ENCODE measurements at places on chromosomes 6 and 20.

- DNase-seq = no peak
Observed at GRCh38 chr20:16385462-16385861, 187.8 kb downstream of the KIF16B start.

DNA sequence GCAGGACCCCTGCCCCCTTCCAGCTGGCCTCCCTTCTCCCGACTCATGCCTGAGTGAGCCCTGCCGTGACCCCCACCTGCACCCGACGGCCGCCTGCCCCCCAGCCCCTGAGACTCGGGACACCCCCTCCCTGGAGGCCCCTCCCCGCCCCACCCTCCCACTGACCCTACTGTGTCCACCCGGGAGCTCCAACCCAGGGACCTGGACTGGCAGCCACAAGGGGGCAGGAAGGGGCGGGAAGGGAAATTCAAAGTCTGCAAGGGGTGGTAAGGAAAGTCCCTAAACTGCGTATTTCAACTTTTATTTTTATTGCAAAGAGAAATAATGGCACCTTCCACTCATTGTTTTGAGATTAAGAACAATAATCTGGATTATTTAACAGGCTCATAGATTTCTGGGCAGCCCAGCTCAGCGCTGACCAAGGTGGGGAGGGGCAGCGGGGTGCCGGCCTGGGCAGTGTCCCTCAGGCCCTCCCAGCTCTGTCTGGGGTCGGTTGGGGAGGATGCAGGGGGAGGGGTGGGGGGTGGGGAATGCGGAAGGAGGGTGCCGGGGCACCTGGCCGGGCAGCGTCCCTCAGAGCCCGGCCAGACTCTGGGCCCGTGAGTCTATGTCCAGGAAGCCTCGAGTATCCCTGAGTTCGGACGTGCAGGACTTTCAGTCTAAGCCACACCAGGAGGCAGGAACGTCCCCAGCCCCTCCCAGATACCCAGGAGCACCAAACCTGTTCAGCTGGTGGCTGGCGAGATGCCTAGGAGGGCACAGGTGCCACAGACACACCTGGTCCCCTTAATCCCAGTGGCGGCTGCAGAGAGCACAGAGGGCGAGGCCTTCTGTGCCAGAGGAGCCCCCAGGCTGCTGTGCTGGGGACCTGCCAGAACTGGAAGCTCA is 1.3 kb upstream of the PTK6 start:
- no peak for DNase-seq

DNA sequence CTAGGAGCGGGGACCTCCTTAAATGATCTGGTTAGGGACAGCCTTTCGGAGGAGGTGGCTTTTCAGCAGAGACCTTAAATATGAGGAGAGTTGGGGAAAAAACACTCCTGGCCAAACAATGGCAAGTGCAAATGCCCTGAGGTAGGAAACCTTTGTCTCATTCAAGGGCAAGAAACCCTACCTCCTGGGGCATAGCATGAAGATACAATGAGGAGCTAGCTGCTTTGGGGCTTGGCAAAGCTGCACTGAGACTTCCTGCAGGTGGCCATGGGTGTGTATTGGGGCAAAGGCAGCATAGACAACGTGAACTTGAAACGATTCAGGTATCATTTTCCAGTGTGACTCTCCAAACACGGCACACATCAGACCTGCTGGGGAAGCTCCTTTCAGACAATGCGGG is 30.7 kb downstream of the PMEPA1 start:
- no peak for DNase-seq

DNA sequence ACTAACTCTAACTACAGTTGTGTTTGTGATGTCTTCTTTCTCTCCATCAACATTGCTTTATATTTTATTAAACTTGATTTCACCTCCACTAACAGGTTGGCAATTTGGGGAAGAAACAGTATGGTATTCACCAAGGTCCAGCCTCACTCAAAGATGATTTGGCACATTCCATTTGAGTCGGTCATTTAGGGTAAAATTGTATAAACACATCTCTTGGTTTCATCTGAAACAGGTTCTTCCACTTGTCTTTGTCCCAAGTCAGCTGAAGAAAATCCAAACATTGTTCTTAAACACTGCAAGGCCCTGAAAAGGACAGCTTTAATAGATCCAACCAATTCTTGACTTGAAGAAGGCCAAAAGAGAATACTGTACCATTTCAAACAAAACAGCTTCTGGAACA is 104.9 kb upstream of the NT5E start:
- DNase-seq = no peak

DNA sequence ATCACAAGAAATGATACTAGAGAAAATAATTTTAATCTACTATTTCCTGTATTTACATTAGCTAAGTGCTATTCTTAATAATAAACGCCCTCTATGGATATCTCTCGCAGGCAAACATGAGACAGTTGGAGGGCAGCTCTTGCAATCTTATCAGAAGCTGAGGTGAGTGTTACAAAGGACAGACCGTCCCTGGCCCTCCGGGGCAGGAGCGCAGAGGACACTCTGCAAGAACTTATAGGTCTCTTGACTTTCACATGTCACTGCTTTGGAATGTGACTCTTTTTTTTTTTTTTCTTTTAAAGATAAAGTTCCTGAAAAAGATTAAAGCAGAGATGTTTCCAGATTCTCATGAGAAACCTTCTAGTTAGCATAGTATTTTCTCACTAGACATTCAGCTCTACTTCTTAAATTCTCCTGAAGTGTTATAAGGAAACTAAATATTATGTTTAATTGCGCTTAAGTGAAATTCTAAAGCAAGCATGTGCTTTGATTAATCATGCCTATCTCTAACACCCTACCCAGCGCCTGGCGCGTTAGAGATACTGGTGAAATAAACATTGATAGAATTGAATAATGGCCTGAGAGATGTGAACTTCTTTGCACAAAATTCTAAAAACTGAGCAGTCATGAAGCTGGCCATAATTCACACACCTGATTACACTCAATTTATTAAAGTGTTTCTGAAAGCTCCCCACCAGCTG is 57.4 kb downstream of the SYTL3 start:
- no peak for DNase-seq

- no peak for DNase-seq
Observed at GRCh38 chr6:137272403-137272802, 53.2 kb upstream of the IFNGR1 start.

DNA sequence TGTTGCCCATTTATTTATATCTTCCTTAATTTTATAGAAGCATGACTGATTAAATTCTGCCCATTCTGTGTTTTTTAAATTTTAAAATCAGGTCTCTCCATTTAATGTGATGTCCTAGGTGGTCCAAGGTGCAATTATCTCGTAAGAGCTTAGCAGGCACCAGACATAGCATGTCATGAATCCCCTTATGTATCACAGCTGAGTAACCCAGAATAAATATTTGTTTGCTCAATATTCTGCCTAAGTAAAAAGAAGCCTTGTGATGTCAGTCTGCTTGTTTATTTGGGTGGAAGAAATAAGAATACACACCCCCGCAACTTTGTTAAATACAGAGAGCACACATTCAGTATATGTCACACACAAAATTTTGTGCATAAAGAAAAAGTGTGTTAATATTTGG is 211.3 kb downstream of the FARS2 start:
- no peak for DNase-seq

- no peak for DNase-seq
Observed at GRCh38 chr20:3927486-3928291, 38.5 kb downstream of the PANK2 start.

- no peak for DNase-seq
Observed at GRCh38 chr6:154111025-154111424, 72.0 kb downstream of the OPRM1 start.

DNA sequence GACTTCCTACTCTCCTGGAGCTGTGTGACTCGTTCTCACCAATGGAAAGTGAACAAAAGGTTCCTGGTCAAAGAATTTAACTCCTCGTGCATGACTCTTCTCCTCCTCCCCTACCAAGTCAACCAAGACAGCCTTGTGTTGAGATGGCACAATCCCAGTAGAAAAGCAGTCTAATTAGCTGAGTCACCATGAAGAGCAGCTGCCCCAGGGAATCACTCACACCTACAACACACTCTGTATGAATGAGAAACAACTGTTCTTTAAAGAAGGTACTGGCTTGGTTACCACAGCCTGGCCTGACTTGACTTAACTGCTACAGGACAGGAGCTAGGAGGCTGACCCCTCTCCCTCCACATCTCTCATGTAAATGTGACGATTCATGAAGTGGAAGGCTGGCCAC is 2.9 kb upstream of the HLA-DOB start:
- no peak for DNase-seq

GRCh38 chr20:8244637-8245036 is 112.6 kb downstream of the PLCB1 start:
- no peak for DNase-seq

DNA sequence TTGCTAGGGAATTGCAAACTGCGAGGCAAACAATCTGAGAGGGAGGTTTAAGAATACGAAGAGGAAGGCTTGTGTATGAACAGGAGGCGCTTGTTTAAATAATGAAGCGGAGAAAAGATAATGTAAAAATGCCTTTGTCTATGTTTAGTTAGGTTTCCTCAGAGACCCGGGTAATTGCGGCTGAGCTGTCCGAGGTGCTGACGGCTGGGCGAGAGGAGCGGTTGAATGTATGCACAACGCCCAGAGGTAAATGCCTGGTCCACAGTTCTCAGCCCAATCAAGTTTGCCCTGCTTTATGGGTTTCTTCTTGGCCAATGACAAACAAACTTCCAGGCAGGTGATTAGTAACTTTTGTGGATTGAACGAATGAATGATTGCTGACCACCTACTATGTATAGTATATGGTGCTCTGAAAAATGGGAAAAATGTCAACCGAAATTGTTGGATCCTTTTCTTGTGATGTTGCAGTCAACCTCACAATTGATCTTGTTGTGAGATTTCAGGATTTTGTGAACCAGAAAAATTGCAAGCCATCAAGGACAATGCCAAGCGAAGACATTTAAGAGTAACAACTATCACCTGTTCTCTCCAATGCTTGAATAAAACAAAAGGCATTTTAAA is 38.3 kb upstream of the SLC32A1 start:
- no peak for DNase-seq

- DNase-seq = no peak
Observed at GRCh38 chr6:20846602-20847028, 312.4 kb downstream of the CDKAL1 start.

- DNase-seq = no peak
Observed at GRCh38 chr6:18477301-18477941, 90.3 kb downstream of the RNF144B start.

- DNase-seq = no peak
Observed at GRCh38 chr20:12570371-12570770, 438.4 kb upstream of the SPTLC3 start.

GRCh38 chr20:63091901-63092659 is 85.3 kb upstream of the BHLHE23 start:
- peak; percentile 35 for DNase-seq

GRCh38 chr6:31305703-31306219 is 33.9 kb upstream of the HLA-C start:
- no peak for DNase-seq

DNA sequence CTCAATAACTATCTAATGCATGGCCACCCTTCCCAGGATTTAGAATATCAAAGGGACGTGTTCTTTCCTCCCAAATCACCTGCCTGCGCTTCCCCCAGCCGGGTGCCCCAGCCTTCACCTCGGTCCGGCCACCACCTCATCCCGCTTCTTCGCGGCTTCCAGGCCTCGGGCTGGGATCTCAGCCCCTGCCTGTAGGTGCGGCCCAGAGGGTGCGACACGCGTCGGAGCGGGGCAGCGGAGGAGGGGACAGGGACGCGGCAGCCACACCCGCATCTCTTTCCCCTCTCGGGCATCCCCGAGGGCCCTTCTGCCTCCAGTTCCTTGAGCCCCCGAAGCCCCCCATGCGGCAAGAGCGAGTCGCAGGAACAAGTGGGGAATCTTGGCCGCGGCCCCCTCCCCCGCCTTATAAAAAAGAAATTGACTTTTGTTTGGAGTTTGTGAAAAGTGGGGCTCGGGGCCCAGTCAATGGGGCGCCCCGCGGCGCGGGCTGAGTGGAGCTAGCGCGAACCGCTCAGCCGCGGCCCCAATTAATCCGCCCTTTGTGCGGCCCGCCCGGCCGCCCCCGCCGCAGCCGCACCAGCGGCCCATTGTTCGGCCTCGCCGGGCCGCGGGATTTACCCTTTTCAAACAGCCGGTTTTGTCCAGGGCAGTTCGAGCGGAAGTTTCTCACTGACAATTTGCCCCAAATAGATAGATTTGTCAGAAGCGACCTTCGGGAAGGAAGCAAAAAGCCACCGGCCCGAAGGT is 8.4 kb upstream of the NR2E1 start:
- DNase-seq = no peak

GRCh38 chr20:18984238-18985200 is 170.9 kb downstream of the SCP2D1 start:
- DNase-seq = no peak

DNA sequence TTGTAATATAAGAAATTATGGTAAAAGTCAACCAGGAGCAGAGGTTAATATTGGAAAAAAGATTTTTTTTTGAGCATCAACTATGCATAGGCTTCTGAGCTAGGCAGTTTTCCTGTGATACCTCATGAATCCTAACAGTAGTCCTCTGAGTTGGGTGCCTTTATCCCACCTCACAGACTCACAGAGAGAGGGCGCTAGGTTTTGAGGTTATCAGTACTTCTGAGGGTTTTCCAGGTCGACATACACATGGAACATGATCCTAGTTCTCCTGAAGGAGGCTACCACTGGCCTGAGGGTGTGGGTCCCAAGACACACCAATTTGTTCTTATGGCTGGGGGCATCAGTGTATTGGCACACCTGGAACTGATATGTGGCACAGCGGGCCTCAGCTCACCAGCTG is 358.8 kb upstream of the JAG1 start:
- DNase-seq = no peak

DNA sequence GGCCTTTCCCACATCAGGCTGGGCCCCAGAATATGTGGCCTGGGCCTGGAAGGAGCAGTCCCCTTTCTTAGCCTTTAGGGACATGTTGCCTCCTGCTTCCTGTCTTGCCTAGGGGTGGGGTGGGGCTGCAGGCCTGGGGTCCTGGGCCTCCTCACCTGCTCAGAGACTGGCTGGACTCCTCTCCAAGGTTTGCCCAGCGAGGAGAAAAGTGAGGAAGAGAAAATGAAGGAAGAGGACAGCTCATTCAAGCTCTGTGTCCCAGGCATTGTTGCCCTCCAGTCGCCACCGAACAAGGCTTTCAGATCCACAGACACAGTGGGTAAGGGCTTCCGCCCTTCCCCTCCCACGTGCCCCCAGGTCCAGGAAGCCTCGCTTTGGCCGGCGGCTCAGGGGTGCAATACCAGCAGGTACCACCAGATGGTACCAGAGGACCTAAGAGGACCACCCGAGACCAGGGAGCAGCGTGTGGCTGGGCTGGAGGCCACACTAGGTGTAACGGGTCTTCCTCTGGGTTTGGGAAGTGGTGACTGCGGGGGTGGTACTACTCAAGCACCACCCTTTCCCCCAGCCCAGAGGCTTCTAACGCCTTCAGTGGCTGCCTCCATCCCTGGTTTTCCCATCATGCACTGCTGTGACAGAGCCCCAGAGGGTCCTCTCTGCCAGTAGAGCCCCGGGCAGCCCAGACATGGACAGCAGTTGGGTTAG is 5.5 kb upstream of the BAK1 start:
- peak; percentile 87 for DNase-seq

Data from suprapubic skin (tissue), 4 donors.